Foreskin keratinocyte (primary cell): ENCODE measurements at places on chromosomes 1 and 21. TPM values are rescaled to one million over a fixed set of nuclear protein-coding genes. Genes with fewer than 3 reads are reported as not detected.

The TPM3 gene
- total RNA-seq: 529 and 545 TPM in 2 replicates

GRCh38 chr21:25961042-25961441 is 209.5 kb downstream of the APP start:
- no peak for DNase-seq

GRCh38 chr1:93623875-93624274 is 57.8 kb downstream of the BCAR3 start:
- peak; percentile 88 for DNase-seq

The GJA8 gene
- not detected in 2 replicates for total RNA-seq

- DNase-seq: no peak
These were observed 169.5 kb upstream of the DPYD start for GRCh38 chr1:98090351-98090750.

DNA sequence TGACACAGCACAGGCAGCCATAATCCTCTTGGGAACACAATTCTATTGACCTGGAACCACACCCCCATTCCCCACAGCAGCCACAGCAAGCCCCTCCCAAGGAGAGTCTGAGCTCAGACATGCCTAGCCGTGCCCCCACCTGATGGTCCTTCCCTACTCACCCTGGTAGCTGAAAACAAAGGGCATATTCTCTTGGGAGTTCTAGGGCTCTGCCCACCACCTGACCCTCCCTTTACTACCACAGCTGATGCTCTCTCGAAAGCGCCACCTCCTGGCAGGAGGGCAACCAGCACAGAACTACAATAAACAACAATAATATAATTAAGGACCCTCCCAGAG is 184.8 kb upstream of the COA6 start:
- peak; percentile 93 for DNase-seq

The ACOT7 gene
- total RNA-seq: 138 and 139 TPM in 2 replicates

- DNase-seq: no peak
These were observed 8.8 kb upstream of the FNDC7 start for GRCh38 chr1:108703939-108704338.

DNA sequence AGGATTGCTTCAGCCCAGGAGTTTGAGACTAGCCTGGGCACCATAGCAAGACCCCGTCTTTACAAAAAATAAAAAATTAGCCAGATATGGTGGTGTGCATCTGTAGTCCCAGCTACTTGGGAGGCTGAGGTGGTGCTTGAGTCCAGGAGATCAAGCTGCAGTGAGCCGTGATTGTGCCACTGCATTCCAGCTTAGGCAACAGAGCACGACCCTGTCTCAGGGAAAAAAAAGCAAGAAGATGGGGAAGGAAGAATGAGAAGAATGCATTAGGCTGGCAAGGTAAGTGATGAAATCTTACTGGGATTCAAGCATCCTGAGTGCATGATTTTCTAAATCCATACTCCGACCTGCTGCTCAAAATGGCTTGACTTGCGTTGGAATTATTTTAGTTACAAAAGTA is 6.8 kb downstream of the PCP4L1 start:
- DNase-seq: no peak
